ENCODE measurements at places on chromosomes 11 and 22.

- DNase-seq: peak; percentile 10
Observed at GRCh38 chr11:67416416-67417335, 1.2 kb downstream of the CARNS1 start.

DNA sequence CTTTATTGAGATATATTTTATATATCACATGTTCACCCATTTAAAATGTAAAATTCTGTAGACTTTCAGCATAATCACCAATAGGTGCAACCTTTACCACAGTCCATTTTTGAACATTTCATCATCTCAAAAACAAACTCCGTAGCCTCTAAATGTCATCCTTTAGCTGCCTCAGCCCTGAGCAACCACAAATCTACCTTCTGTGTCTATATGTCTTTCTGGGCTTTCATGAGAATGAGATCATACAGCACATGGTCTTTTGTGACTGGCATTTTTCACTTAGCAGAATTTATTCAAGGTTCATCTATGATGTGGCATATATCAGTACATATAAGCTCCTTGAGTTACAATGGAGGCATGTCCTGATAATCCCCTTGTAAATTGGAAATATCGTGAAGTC is 320.5 kb downstream of the ETS1 start:
- DNase-seq: no peak

DNA sequence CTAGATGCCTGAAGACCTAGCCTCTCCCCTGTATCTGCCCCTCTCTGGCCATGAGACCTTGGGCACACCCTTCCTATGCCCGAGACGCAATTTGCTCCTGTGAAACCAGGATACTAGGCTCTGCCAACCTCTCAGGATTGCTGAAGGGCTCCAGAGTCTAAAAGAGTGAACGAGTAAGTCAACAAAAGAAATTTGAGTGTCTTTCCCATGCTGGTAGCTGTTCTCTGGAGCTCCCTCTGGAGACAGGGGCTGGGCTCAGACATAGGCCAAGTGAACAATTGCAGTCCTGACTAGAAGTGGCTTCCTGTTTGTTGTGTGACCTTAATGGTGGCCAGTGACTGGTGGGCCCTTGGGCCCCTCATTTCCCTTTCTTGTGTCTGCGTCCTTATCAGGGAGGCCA is 189.0 kb upstream of the NARS2 start:
- DNase-seq: no peak

DNA sequence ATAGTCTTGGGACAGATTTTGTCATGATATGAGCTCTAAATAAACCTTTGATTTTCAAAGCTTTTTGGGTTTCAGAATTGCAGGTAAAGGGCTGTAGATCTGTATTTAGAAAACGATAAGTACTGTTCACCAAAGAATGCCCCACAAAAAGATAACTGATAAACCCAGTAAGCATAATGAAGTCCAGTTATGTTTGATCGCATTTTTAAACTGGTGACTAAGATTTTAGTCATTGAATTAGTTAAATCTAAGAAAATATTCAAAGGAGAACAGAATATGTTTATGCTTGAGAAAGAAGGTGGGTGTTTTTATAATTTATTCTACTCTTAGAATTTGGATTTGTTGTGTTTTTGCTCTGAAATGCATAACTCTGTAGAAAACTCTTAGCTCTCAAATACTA is 11.6 kb downstream of the DEPDC7 start:
- DNase-seq: no peak

DNA sequence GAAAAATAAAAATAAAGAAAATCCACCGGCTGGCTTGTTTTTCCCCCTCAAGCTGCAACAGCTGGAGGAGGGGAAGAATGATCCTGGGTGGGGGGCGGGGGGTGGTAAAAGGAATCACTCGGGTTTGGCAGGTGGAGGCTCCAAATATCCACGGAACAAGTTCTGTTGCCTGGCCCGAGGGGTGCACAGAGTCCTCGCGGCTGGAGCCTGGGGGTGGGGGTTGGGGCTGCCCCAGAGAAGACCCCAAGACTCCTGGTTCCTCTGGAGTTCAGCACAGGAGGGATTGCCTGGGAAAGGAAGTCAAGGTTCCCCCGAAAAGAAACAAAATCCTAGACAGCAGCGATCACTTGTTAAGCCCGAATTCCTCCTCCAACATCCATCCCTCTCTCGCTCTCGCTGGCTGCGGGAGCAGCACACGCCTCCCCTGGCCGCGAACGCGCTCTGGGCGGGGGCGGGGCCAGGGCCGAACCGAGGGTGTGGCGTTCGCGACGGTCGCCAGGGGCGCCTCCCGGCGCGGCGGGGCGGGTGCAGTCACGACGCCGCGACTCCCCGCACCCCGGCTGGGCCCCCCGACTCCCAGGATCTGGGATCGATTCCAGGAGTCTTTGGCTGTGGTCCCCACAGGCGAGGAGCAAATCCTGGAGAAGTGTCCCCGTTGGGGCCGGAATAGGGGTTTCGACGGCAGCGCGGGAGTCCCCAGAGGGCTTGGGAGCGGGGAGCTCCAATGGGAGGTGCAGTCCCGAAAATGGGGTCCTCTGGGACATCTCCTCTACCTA is at the start of gene KCNA4:
Gene KCNA4, minus strand, starts transcription at position 443 of the 776 bp plus-strand sequence. CDS start 4,352 bp downstream, outside the sequence.
- DNase-seq: peak; percentile 39

GRCh38 chr11:27246925-27247324 is 116.1 kb downstream of the CCDC34 start:
- no peak for DNase-seq

GRCh38 chr22:28962042-28962554 is 78.7 kb downstream of the ZNRF3 start:
- no peak for DNase-seq

GRCh38 chr11:28228196-28228895 is 120.2 kb downstream of the METTL15 start:
- no peak for DNase-seq

DNA sequence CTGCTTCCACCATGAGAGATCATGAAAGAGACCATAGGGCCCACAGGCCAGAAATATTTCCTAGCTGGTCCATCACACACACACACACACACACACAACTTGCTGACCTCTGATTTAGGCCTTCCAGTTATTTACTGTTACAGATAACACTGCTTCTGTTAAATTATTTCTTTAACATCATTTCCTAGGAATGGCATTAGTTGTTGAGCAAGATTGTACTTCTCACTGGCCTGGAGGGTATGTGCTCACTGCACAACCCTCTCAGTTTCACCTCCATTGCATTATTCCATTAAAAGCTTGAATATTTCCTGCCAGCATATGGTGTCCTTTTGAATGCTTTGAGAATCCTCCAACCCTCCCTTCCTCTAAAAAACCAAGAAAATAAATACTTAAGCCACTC is 104.4 kb downstream of the MICAL2 start:
- no peak for DNase-seq

DNA sequence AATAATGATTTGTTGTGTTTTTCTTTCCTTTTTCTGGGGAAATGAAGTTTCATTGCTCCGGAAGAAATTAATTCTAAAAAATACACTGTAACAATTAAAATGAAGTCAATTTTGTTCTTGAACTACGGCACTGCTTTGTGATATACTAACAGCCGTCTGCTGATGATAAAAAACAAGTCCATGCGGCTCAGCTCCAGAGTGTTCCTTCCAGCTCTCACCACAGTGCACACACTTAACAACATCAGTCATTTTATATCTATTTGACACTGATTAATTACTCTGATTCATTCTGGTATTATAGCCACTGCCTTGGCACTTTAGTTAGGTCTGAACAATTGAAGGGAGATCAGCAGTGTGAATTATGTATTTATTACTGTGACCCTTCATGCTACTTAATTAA is 97.4 kb upstream of the SLC6A5 start:
- DNase-seq: peak; percentile 64

DNA sequence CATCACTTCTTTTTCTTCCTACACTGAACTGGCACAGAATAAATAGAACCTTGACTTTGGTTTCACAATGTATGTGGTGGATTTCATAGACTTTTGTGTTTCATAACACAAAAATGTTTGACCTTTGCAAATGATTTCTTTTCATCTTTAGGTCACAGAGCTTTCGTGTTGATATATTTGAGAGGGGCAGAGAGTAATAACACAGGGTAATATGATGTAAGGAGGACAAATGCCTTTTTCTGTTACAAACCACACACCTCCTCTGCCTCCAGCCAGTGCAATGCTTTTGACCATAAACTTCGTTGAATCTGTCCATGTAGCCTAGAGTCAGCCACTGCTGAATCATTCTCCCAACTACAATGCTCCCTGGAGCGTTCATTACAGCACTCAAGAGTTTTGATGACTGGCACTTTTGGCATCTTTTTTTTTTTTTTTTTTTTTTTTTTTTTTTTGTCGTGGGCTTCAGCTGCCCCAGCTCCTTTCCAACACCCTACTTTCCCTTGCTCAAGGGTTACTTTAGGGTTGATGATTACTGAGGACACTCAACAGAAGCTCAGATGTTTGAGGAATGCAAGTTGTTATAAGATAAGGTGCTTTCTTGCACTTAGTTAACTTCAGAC is 11.4 kb upstream of the CAT start:
- no peak for DNase-seq

DNA sequence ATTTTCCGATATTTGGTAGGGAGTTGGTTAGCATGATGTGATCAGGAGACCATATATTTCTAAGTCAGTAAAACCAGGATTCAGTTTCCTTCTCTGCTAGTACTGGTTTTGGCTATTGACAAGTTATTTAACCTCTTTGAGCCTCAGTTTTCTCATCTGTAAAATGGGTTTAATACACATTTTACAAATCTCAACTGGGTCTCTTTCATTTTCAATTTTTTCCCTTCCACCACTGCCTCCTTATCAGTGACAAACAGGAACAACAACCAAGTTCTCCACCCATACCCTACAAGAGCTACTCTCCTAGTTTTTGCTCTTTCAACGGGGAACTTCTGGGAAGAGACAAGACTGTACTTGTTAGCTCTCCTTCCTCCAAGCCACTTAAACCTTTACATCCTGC is 6.2 kb upstream of the APLP2 start:
- no peak for DNase-seq

GRCh38 chr22:29377979-29378378 is 10.4 kb downstream of the AP1B1 start:
- DNase-seq: no peak

- no peak for DNase-seq
Observed at GRCh38 chr11:80722629-80723028, 1281.8 kb upstream of the TENM4 start.

DNA sequence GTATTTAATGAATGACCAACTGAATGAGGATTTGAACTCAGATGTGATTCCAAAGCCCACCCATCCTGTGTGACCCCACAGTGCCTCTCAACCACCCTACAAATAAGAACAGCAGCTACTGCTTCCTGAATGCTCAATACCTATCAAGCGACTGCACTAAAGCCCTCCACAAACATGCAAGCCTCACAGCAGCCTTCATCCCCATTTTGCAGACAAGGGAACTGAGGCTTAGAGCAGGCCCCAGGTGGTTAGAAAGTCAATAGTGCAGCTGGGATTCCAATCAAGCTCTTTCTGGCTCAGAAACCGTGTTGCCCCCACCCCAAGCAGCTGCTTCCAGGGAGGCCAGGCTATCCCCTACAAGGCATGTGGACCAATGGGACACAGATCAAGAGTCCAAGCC is 57.2 kb downstream of the SMCO4 start:
- DNase-seq: no peak

DNA sequence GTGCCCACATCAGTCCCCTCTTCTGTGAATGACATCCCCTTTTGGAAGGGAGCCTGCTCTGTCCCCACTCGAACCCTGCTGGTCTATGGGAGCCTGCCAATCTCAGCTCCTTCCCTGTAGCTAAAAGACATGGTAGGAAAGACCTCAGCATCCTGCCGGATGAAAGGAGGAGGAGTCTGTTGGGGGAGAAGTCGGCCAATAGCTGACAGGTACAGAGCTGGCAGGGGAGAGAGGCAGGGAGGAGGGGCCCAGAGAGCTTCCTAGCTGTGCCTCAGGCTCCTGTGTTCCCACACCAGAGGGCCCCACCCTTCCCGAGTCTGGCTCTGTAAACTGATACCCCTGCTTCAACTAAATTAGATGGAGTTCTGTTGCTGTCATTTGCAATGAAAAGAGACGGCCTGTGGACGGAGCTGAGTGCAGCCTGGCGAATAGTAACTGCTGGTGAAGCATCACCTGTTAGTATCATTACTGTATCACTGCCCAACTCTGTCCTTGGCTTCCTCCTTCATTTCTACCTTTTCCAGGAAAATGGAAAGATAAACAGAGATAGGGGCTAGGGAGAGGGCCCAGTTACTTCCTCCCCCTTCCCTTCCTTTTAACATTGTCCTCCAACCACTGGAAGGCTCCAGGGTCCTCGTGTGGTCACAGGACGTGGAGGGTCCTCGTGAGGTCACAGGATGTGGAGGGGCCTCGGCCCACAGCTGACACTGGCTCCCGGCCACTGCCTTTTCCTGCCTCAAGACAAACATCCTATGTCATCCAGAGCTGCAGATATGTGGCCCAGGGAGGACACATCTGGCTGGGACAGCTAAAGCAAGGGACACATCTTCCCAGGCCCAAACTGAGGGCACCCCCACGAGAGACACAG is 15.1 kb downstream of the FXYD6 start:
- peak; percentile 89 for DNase-seq

- no peak for DNase-seq
Observed at GRCh38 chr11:468493-468892, 18.4 kb downstream of the PTDSS2 start.

- DNase-seq: no peak
Observed at GRCh38 chr11:1906181-1906580, 13.3 kb upstream of the TNNT3 start.

GRCh38 chr11:119538753-119539152 is 115.8 kb upstream of the THY1 start:
- DNase-seq: no peak

DNA sequence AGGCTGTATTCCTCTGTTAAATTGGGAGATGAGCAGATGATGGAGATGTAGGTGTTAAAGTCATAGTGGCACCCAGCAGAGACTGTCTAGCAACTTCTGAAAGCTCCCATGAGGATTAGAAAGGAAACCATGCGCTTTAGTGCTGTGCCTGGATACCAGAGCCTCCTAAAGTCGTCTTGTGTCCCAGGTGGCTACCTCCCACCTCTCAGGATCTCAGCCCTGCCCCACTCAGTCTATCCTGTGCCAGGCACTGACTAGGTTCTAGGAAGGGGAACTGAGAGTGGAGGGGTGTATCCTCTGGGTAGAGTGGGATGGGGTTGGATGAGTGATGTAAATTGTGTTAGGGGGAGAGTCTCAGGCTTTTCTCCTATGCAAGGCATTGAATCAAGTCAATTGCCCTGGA is 60.2 kb downstream of the KIAA1671 start:
- DNase-seq: no peak

GRCh38 chr11:15653191-15653710 is 538.5 kb downstream of the INSC start:
- DNase-seq: no peak

- DNase-seq: no peak
Observed at GRCh38 chr11:72805216-72805615, 9.0 kb upstream of the ATG16L2 start.

DNA sequence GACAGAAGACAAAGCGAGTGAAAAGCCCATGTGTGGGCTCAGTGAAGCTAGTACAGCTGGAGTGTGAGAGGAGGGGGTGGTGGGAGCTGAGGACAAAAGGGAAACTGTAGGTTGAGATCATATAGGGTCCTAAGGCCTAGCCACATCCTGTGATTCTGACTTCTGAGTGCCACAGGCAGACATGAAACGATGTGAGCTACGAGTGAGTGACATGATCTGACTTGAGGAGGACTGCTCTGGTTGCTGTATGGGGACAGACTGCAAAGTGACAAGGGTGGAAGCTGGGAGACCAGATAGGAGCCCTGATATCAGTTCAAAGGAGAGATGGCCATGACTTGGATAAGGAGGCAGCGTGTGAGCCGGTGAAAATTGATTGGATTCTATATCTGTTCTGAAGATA is 85.4 kb downstream of the MICAL2 start:
- no peak for DNase-seq

Data from NCI-H1417 (cell line).